ENCODE measurements at places on chromosomes 4 and X. TPM values are rescaled to one million over a fixed set of nuclear protein-coding genes. Genes with fewer than 3 reads are reported as not detected.
A peak's percentile ranks its signal among the peaks of the same experiment; 100 is the strongest.

Gene CCDC160
- 2.7 TPM for total RNA-seq

Gene ATP10D
- total RNA-seq: 35.2 TPM

Gene ARL9
- 0.19 TPM for total RNA-seq

Gene GPR82
- not detected for total RNA-seq

Gene S100G
- total RNA-seq: not detected

Gene MAGEB2
- total RNA-seq: not detected

Gene PRRG1
- 2.5 TPM for total RNA-seq

Gene SHOX
- not detected for total RNA-seq

Gene ERCC6L
- total RNA-seq: 4.8 TPM

Gene FTSJ1
- 41.8 TPM for total RNA-seq

Gene ARAP2
- 11.6 TPM for total RNA-seq

Gene CSN1S1
- not detected for total RNA-seq

Gene SPACA5
- total RNA-seq: not detected

Gene ARHGAP36
- total RNA-seq: 0.42 TPM

Gene GABRG1
- not detected for total RNA-seq

Gene TMPRSS11E
- total RNA-seq: 0.12 TPM

Gene C1QTNF7
- not detected for total RNA-seq

Gene ENPEP
- total RNA-seq: 1.4 TPM

DNA sequence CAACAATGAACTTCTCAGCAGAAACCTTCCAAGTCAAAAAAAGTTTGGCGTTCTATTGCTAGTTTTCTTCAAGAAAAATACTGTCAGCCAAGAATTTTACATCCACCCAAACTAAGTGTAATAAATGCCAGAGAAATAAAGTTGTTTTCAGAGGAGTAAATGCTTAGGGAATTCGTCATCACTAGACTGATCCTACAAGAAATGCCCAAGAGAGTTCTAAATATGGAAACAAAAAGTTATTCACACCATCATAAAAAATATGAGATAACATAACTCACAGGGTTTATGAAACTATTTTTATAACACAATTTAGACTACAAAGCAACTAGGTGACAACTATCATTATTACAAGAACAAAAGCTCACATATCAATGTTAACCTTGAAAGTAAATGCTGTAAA is 259.5 kb upstream of the GABRA2 start:
- no peaks in the 10 kb centered on the region for H3K4me1 ChIP-seq
- no peaks in the 10 kb centered on the region for H3K27me3 ChIP-seq
- no peaks in the 10 kb centered on the region for H3K36me3 ChIP-seq
- no peak overlapping the region for H3K27ac ChIP-seq

GRCh38 chr4:32133734-32134133 is 1413.6 kb downstream of the PCDH7 start:
- no peak overlapping the region for H3K4me3 ChIP-seq
- no peak for DNase-seq
- H3K27me3 ChIP-seq: no peaks in the 10 kb centered on the region
- no peak overlapping the region for H3K27ac ChIP-seq
- peaks cover 2% of the 10 kb centered on the region for H3K4me1 ChIP-seq

- H3K4me3 ChIP-seq: no peak overlapping the region
- H3K27ac ChIP-seq: no peak overlapping the region
- H3K27me3 ChIP-seq: peaks cover 65% of the 10 kb centered on the region
- DNase-seq: no peak
Measured at GRCh38 chr4:65665771-65666523, 4.3 kb downstream of the EPHA5 start.

DNA sequence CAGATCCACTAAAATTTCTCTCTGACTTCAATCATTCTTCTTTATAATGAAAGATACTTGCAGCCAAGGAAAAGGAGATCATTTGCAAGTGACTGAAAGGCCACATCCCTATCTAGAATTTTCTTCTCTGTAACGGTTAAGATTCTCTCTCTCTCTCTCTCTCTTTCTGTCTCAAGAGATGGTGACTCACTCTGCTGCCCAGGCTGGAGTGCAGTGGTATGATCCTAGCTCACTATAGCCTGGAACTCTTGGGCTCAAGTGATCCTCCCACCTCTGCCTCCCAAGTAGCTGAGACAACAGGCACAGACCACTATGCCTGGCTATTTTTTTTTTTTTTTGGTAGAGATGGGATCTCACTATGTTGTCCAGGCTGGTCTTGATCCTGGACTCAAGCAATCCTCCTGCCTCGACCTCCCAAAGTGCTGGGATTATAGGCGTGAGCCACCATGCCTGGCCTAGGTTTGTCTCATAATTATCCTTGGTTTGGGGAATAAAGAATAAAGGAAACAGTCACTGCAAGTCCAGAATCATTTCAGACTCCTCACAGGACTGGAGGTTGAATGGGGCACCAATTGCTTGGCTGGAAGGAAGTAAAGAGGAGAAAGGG is 33.3 kb upstream of the GALNT7 start:
- DNase-seq: no peak
- H3K4me3 ChIP-seq: no peak overlapping the region
- no peaks in the 10 kb centered on the region for H3K4me1 ChIP-seq

- H3K27me3 ChIP-seq: no peaks in the 10 kb centered on the region
- H3K4me3 ChIP-seq: no peak overlapping the region
- no peak for DNase-seq
- no peak overlapping the region for H3K27ac ChIP-seq
- H3K36me3 ChIP-seq: no peaks in the 10 kb centered on the region
Measured at GRCh38 chr4:172995161-172995560, 173.4 kb upstream of the GALNT7 start.

- H3K4me3 ChIP-seq: no peak overlapping the region
- H3K27me3 ChIP-seq: no peaks in the 10 kb centered on the region
- peaks cover 1% of the 10 kb centered on the region for H3K36me3 ChIP-seq
- H3K27ac ChIP-seq: no peak overlapping the region
- no peak for DNase-seq
Measured at GRCh38 chr4:61511716-61512488, 311.8 kb downstream of the ADGRL3 start.

- peaks cover 2% of the 10 kb centered on the region for H3K4me1 ChIP-seq
- H3K27ac ChIP-seq: no peak overlapping the region
- H3K36me3 ChIP-seq: no peaks in the 10 kb centered on the region
Measured at GRCh38 chrX:23756165-23756564, 13.1 kb upstream of the ACOT9 start.

- no peaks in the 10 kb centered on the region for H3K27me3 ChIP-seq
- no peaks in the 10 kb centered on the region for H3K4me1 ChIP-seq
- DNase-seq: no peak
Measured at GRCh38 chr4:96833831-96834230, 993.9 kb downstream of the PDHA2 start.

DNA sequence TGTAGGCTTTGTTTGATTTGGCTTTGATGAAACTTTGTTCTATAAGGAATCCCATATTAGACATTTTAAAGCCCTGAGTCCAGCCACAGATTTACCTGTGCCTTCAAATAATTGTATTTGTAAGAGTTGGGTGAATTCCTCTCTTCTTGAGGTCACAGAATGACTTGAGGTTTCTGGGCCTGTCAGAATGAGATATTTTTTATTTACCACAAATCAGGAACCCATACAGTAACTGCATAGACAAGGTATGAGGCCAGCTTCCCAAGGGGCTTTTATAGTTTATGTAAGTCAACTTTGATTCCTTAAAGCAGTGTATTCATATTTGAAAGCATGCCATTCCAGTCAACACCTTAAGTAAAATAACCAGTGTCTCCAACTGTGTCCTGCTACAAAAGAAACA is 29.1 kb upstream of the CXCL3 start:
- no peak for DNase-seq
- no peaks in the 10 kb centered on the region for H3K36me3 ChIP-seq
- H3K27ac ChIP-seq: no peak overlapping the region
- H3K4me3 ChIP-seq: no peak overlapping the region
- no peaks in the 10 kb centered on the region for H3K27me3 ChIP-seq
- H3K4me1 ChIP-seq: peaks cover 17% of the 10 kb centered on the region

GRCh38 chr4:40144716-40145115 is 52.1 kb upstream of the RHOH start:
- peaks cover 63% of the 10 kb centered on the region for H3K36me3 ChIP-seq
- H3K4me3 ChIP-seq: no peak overlapping the region
- DNase-seq: no peak
- no peak overlapping the region for H3K27ac ChIP-seq
- H3K27me3 ChIP-seq: no peaks in the 10 kb centered on the region

- H3K4me1 ChIP-seq: peaks cover 1% of the 10 kb centered on the region
- H3K36me3 ChIP-seq: no peaks in the 10 kb centered on the region
- H3K27me3 ChIP-seq: no peaks in the 10 kb centered on the region
- H3K4me3 ChIP-seq: no peak overlapping the region
Measured at GRCh38 chr4:44494810-44495701, 46.4 kb upstream of the KCTD8 start.

DNA sequence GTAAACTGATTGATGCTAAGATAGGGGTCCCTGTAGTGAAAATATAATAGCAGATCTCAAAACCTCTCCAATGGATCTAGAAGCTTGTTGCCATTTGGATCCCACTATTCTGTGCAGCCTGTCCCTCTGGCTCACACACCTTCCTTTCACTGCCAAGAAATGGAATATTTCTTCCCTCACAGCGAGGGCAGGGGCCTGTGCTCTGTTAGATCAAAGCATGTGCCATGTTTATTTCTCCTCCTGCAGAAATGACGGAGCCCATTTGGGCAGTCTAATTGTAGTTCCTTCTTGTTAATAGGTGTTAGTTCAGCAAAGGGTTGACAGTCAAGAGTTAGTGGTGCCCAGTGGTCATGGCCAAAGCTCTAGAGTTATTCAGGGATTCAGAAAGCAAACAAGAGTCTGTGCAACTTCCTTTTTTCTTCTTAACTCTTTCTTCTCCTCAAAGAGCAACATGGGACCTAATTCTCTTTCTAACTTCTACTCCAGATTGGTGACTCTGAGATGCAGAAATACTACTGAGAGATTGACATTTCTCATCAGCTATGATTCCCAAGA is 106.8 kb downstream of the STOX2 start:
- peak overlapping the region; percentile 4 for H3K4me3 ChIP-seq
- H3K4me1 ChIP-seq: peaks cover 23% of the 10 kb centered on the region
- no peak for DNase-seq
- H3K27ac ChIP-seq: peak overlapping the region; percentile 23
- H3K27me3 ChIP-seq: no peaks in the 10 kb centered on the region
